ENCODE measurements at places on chromosomes 3 and 15.
A peak's percentile ranks its signal among the peaks of the same experiment; 100 is the strongest.

DNA sequence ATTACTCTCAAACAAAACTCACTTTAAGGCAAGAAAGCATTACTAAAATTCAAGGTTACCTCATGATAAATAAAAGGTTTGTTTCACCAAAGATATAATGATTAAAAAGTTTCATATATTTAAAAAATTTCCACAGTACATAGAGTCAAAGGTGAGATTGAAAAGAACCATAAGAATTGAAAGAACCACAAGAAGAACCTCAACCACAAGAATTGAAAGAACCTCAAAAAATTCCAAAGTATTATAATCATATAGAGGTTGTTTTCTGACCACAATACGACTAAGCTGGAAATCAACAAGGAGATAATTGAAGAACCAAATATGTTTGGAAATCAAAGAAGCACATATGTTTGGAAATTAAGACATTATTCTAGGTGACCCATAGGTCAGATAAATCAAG is 52.7 kb downstream of the SLC25A36 start:
- no peak for DNase-seq

- no peak for DNase-seq
Observed at GRCh38 chr3:107329088-107329487, 48.2 kb upstream of the CCDC54 start.

GRCh38 chr15:80188251-80188650 is 35.5 kb downstream of the FAH start:
- no peak for DNase-seq

DNA sequence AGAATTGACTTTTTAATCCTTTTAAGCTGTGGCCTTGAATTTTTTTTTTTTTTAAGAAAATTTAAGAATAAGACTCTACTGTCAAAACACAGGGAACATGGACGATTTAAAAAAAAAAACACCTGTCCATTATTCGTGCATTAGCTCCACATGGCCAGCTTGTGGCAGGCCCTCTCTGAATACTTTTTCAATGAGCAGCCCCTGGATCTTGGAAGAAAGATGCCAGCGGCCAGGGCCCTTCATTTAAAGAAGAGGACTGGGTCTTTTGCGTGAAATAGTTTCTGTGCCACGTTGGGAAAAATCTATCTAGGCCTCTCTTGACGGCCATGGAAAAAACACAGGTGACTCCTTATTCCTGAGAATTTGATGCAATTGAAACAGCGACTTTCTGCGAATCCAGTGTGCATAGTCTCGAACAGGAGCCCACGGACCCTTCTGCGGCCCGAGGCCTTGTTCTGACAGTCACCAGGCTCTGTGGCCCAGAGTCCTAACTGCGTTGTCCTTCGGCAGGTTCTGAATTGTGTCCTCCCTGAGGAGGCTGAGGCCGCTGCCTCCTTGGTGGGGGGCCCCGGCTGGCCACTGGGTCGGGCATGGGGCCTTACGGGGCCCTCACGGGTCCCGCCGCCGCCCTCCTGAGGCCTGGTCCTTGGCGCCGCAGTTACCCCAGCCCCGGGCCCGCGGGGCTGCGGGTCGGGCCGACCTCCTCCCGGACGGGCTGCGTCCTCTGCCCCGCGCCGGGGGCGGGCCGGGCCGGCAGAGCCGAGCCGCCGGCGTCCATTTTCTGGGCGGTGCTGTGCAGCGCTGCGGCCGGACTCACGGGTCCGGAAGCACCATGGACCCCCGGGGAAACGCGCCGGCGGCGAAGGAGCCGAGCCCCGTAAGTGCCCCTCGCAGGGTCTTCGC is 33.5 kb downstream of the ZBTB38 start:
- peak; percentile 23 for DNase-seq

DNA sequence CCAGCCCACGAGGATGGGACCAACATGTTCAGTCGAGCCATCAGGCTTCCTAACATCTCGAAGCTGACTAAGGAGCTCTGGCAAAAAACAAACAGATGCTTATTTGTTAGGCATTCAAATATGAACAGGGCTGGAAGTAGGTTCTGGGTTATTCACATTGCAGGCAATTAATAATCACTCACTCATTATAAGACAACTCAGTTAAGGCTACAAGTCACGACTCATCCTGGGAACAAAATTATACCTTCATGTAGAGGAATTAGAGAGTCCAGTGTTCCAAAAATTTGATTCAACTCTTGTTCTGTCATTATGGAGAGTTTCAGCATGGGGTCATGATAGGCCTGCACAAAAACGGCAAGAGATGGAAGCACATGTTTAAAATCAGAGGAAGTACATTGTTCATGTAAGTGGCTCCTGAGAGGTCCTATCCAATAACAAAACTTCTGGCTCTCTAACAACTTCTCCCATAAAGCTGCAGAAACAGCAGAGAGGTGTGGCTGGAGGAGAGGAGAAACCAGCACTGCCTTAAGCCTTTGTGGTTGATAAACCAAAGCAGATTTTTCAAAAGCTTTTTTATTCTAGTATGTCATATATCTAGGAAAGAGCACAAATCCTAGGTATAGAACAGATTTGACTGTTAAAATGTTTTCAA is 50.6 kb downstream of the ARHGEF3 start:
- DNase-seq, result no peak

GRCh38 chr3:43217633-43218032 is 68.7 kb upstream of the SNRK start:
- no peak for DNase-seq

DNA sequence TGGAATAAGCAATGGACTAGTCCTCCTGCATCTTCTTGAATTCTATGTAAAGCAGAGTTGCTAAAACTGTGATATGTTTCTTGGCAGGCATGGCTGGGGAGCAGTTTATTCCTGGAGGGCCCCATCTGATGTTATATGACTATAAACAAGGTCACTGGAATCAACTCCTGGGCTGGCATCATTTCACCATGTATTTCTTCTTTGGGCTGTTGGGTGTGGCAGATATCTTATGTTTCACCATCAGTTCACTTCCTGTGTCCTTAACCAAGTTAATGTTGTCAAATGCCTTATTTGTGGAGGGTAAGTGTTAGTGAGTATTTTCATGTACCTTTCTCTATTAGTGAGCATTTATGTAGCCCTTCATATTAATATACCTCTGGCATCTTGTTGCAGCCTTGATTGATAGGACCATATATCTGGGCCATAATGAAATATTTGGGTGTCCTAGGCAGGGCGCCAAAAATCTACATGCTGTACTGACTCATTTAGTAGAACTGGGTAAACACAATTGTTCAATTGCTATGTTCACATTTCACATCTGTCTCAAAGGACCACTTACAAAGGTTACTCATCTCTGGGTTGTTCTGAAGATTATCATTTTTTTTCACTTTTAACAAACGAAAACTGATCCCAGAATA is 52.6 kb upstream of the ADGRG7 start:
- DNase-seq, result no peak

- no peak for DNase-seq
Observed at GRCh38 chr3:87191175-87191574, 35.9 kb upstream of the CHMP2B start.

DNA sequence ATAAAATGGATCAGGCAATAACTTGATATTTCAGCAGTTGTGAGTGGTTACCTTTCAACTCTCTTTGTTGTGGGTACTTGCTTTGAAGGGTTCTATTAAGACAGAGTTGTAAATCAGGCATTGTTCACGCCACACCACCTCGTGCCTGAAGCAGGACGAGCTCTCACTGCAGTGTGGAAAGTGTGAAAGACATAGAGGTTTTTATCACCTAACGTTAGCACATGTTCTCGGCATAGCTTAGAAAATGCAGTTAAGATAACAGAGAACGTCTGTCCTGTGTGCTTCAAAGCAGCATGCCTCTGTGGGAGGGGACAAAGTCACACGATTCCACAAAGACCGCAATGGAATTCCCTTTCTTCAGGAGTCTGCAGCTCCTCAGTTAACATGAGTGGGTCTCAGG is 7.8 kb downstream of the ADAMTS17 start:
- no peak for DNase-seq

- no peak for DNase-seq
Observed at GRCh38 chr15:66623801-66624453, 58.1 kb upstream of the LCTL start.
